ENCODE measurements at places on chromosomes 5 and 9.

- no peak for DNase-seq
Observed at GRCh38 chr5:43281840-43282658, 31.2 kb downstream of the HMGCS1 start.

- DNase-seq, result no peak
Observed at GRCh38 chr9:70405808-70406433, 8.5 kb downstream of the KLF9 start.

- DNase-seq, result no peak
Observed at GRCh38 chr9:74946686-74947085, 6.0 kb downstream of the C9orf40 start.

- DNase-seq, result peak; percentile 66
Observed at GRCh38 chr5:140785905-140786686, at the start of gene PCDHA1. TSS of gene PCDHA1 (plus strand) at chr5:140786140.

- DNase-seq, result no peak
Observed at GRCh38 chr9:93291536-93292287, 107.8 kb downstream of the WNK2 start.

DNA sequence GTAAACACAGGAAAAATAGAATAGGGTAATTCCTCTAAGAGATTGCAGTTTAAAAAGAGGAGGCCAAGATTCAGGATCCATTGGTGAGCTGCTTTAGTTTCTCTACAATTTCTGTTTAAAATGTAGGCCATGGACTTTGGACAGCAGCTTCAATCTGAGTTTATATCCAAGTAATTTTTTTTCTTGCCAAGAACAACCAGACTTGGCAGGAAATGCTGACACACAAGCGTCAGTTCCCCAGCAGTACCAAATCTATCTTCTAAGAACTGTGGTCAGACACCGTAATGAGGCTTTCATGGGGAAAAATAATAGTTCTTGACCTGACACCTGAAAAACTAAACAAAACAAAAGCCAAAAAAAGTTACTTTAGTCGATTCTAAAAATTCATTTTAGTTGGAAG lies 528.8 kb downstream of the CSNK1G3 start:
- no peak for DNase-seq

GRCh38 chr9:109815366-109815947 lies 35.5 kb downstream of the PALM2AKAP2 start:
- DNase-seq, result no peak

GRCh38 chr5:123456242-123456641 lies 33.0 kb upstream of the CEP120 start:
- DNase-seq, result no peak

- no peak for DNase-seq
Observed at GRCh38 chr5:164230341-164230740, 724.9 kb downstream of the MAT2B start.

DNA sequence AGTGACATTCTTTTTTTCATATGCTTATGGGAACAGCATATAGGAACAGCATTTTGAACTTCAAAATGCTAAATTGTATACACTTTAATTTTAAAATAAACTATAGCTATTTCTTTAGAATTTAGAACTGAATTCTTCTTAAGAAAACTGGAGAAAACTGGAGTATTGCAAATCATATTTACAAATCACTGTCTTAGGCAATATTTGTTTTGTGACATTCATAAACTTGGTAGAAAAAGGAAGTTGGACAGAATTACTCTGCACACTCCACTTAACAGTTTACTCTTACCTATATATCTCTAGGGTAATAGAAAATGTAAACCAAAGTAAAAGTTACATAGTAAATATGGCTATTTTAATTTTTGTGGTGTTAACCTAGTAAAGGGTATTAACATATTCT lies 3.1 kb downstream of the DMRTA1 start:
- DNase-seq, result no peak

GRCh38 chr5:172640822-172641358 lies at the start of gene NEURL1B:
TSS of gene NEURL1B (plus strand) at chr5:172641263. CDS start at chr5:172641407, 144 bp downstream.
- DNase-seq, result peak; percentile 48

DNA sequence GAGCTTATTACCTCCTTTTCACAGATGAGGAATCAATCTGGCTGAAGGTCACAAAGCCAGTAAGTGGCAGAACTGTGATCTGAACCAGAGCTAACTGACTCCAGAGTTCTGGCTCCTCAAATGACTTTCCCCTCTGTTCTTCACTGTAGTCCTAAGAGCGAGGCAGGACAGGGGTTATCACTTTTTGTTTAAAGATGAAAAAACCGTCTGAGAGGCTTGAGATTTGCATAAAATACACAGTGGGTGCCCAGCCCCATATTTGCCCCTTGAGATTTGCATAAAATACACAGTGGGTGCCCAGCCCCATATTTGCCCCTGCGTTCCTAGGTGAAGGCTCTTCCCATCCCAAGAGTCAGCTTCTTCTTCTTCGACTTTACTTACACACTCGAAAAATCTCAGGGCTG lies 667 bp downstream of the FBXO10 start:
- no peak for DNase-seq

DNA sequence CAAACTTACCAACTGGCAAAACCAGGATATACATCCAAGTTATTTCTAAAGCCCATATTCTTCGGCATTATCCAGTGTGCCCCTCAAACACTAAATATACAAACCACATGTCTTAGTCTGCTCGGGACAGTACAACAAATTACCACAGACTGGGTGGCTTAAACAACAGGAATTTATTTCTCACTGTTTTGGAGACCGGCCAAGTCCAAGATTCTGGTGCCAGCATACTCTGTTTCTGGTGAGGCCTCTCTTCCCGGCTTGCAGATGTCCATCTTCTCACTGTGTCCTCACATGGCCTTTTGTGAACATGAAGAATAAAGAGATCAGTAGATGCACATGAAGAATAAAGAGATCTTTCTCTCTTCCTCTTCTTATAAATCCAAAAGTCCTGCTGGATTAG lies 12.9 kb upstream of the SLCO6A1 start:
- DNase-seq, result no peak

DNA sequence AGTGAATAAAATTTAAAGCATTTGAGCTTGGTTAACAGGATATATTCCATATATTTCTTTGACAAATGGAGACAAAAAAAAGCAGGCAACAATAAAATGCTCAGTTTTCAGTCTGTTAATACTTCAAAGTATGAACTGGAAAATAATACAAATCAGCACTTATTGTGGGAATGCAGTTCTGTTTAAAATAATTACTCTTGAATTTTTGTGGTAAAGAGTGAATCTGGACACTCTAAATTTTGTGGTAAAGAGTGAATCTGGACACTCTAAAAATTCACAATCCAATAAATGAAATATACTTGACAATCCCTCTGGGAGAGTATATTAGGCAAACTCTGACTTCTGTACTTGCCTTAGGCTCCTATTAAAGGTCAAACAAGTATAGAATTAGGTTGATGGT lies 141.9 kb upstream of the RASA1 start:
- no peak for DNase-seq

DNA sequence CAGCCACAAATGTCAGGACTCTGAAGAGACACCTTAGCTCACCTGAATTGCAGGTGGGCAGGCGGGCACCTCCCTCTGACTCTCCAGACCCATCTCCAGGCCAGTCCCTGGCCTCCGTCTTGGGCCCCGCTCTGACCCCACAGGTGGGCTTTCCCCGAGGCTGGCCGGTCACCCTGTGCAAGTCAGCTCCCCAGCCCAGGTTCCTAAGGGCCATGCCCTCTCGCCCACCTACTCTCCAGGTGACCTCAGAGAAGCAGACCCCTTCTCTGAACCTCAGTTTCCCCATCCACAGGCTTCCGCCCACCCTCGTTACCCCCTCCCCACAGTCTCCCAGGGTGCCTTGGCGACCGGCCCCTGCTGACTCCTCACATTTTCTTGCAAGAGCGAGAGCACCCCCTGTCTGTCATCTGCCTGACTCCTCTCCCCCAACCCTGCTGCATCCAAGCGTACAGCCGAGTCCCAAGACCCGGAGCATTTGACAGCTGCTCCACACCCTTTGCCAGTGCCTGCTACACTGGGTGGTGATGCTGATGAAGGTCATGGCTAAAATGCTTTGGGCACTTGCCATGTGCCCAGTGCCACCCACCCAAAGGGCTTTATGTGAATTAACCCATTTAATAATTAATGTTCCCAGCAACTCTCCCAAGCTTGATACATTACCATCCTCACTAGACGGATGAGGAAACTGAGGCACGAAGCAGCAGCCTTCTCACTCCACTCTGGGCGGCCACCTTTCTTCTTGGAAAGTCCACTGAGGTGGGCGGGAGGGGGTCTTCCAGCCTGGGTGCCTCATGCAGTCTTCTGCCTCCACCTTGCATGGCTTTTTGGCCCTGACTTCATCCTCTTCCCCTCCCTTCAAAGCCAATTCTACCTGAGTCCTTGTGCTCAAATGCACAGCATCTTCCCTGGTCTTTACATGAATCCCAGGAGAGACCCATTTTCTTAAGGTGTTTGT lies 51.1 kb upstream of the ORM1 start:
- no peak for DNase-seq

GRCh38 chr5:71471193-71471592 lies 15.7 kb downstream of the BDP1 start:
- no peak for DNase-seq

- DNase-seq, result no peak
Observed at GRCh38 chr9:23041466-23041865, 594.8 kb downstream of the DMRTA1 start.

- no peak for DNase-seq
Observed at GRCh38 chr5:109143031-109143430, 266.7 kb downstream of the PJA2 start.

DNA sequence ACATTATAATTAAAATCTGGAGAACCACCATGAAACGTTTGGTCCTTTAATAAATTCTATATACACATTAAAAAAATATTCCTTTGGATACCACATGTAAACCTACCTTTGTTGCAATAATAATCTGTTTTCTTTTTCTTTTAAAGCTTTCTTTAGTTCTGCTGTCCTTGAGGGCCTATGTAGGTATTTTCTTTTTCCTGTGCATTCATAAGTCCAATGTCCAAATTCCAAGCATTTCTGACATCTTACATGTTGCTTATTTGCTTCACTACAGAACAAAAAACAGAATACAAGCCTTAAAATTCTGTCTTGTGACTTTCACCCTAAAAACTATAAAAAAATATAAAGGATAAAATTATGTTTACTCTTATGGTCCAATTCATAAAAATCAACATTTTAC lies 19.7 kb downstream of the ZCCHC10 start:
- no peak for DNase-seq

GRCh38 chr9:76576344-76576743 lies 117.4 kb downstream of the GCNT1 start:
- DNase-seq, result no peak

GRCh38 chr9:35357116-35357515 lies 132.8 kb upstream of the RUSC2 start:
- DNase-seq, result peak; percentile 11

DNA sequence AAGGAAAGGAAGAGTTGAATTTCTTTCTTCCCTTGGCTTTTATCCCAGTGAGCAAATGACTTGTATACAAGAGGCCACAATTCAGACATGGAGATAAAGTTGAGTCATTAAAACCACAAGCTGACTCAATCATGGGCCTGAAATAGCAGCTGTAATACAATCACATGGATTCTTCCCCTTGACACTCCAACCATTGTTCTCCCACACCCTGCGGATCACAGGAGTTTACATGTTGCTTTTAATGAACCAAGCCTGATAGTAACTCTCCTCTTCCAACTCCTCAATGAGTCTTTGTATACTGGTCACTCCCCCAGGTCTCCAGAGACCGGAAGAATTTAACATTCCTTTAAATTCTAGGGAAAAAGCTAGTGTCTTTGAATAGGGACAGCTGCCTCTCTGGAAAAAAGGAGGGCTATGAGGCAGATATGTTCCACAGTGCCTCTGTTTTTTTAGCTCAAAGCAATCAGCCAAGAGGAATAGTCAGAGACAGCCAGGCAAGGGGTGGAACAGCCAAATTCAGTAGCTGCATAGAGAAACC lies 32.4 kb downstream of the PCDHGC5 start:
- DNase-seq, result no peak

DNA sequence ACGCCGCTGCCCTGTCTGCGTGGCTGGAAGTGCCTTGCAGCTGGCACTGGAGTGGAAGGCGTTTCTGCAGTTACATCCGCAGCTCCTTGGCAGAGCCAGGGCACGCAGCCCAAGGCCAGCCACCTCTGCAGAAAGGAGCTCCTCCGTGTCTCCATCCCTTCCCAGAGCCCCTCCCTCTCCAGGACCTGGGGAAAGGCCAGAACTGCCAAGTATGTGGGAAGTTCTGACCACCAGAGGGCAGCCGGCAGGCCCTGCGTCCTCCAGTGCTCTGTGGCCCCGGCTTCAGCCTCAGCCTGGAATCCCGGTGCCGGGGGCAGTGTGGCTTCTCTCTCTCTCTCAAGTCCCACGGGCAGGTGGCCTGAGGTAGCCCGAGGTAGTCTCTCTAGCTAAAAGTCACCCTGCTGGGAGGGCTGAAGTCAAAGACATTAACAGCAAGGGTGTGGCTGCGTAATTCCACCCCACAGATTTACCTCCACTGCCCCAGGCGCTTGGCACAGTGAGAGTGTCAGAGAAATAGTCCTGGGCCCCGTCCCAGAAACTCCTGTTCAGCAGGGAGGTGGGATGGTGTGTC lies 101.7 kb upstream of the FCN2 start:
- no peak for DNase-seq

DNA sequence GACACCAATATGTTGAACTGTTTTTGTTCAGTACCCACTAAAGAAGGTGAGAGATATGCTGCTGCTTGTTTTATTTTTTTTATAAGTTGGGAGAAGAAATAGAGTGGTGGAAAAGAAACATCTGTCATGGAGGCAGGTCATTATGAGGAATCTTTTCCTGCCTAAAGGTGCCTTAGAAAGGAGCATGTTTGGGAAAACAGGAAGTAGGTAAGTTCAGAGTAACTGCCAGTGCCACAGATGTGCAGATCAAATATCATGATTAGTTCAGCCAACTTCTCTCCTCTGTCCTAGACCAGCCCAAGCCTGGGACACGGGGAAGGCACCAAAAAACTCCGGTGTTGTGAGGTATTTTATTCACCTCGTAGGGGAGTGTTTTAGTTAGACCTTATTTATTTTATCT lies 144.2 kb downstream of the MAN2A1 start:
- no peak for DNase-seq

DNA sequence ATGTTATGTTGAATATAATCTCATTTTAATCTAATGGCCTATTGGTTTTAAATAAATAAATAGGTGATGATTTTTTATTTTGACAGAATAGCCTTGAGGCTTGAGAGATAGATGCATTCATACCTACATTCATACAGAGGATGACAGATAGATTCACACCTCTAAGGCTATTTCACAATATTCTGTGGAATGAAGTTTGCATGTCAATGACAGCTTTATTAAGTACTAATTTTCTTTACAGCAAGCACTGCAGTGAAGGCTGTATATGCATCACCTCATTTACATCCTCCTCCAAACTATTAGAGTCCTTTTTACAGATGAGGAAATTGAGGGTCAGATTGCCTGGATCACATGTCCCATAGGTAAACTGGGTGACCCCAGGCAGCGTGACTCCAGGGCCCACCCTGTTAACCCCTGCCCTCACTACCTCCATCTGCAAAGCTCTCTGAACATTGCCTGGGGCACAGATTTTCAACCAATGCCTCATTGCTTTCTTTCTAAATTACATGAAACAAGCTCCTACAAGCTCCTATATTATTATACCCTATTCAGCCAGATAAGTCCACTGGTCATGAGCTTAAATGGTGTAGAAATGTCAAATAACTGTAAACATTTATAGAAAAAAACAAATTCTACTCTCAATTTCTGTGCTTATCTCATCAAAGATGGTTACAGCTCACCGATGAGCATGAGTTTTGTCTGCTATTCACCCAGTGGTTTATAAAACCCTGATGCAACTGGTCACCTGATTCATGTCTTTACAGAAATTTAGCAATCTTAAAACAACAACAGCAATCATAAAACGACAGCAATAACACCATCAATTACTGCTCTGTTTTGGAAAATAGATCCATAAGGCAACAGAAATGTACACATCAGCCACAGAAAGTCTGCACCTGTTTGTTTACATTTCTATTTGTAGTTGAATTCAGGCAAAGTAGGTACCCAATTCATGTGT lies 338.0 kb downstream of the NSG2 start:
- DNase-seq, result peak; percentile 60

Measured in NCI-H748 treated with DMSO at 0.1 percent for 48 hours (cell line).